C1 segment of cervical spinal cord (tissue), 14 donors: ENCODE measurements at places on chromosomes 11 and 22.
A peak's percentile ranks its signal among the peaks of the same experiment; 100 is the strongest.

- DNase-seq: peak; percentile 8
Observed at GRCh38 chr11:14422052-14422813, 63.2 kb upstream of the RRAS2 start.

- DNase-seq: no peak
Observed at GRCh38 chr11:68066742-68067141, 27.9 kb downstream of the TCIRG1 start.

DNA sequence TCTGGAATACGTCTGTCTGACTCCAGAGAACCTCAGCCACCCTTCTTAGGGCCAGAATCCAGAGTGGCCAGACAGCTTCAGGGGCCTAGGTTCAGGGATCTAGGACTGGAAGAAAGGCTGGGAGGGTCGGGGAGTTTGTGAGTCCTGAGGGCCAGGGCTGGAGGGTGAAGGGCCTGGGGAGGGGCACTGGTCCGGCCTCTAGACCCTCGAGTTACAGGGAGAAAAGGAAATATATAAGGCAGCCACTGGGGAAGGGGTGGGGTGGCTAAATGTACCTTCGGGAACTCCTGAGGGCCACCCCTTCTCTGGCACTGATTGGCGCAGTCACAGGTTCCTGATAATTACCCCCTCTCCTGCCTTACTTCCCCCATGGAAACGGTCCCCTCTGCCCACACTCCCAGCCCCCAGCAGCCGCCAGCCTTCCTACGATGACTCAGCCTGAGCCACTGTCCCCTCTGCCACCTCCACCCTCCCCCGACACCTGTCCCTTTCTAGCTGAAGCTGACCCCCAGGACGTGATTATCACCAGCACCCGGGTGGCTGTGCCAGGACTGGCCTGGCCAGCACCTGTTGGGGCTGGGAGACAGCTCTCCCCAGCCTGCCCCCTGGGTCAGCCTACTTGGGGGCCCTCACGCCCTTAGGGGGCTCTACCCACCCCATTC lies 26.4 kb downstream of the MB start:
- no peak for DNase-seq

- no peak for DNase-seq
Observed at GRCh38 chr11:65121447-65121864, 478 bp downstream of the FAU start.

- DNase-seq: no peak
Observed at GRCh38 chr11:795634-796564, 2.2 kb downstream of the SLC25A22 start.

DNA sequence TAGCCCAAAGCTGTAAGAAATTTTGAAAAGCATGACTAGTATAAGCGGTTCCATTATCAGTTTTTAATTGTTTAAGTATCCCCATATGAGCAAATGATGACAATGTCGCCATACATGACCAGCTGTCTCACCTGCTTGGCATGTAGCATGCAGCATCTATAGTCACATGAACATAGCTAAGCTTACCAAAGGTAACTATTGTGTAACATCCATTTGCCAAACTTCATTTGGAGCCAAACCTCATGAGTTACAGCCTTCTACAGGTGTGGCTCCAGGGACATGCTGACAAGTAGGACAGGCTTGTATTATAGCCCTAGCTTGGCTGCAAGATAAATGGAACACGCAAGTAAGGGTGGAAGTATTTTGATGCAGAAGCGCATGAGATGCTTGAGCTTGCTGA lies 30.4 kb downstream of the OR10A6 start:
- no peak for DNase-seq

DNA sequence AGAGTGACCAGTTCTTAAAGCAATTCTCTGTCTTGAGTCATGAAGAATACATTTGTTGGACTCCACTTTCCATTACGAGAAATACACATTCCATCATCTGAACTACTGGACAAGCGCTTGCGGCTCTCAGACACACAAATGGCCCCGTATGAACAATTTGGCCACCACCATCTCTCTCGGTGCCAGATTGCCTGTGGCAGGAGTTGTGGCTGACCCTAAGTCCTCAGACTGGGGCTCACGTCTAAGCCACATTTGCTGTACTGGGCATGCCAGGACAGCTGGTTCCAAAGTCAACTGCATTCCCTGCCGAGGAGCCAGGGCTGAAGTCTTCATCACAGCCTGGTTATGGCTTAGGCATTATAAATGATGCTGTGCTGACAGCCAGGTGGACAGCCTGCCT lies 227.5 kb downstream of the MIAT start:
- DNase-seq: no peak

DNA sequence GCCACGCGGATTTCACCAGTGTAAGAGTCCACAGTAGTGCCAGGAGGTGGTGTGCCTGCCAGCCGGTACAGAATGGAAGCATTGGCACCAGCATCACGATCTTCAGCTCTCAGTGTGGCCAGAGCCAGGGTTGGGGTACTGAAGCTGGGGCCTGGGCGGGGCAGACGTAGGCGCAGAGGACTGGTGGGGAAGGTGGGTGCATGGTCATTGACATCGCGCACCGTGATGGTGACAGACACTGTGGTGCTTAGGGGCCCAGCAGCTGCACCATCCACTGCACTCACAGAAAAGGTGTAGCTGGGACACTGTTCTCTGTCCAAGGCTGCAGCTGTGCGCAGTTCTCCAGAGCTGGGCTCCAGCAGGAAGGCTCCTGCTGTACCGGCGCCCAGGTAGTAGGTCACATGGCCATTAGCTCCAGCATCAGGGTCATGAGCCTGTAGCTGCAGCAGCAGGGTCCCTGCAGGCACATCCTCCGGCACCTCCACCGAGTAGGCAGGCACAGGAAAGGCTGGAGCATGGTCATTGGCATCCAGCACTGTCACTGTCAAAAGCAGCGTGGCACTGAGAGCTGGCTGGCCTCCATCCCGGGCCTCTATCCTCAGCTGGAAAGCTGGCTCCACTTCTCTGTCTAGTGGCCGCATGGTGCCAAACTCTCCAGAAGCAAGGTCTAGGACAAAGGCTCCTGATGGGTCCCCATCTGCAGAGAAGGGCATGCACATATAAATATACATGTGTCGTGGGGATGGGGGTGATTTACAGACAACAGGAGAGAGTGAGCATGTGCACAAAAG lies 7.9 kb upstream of the TPP1 start:
- DNase-seq: peak; percentile 18

- DNase-seq: no peak
Observed at GRCh38 chr11:117980280-117980679, 5.9 kb upstream of the IL10RA start.

GRCh38 chr11:5288108-5288905 lies 13.4 kb downstream of the OR51B4 start:
- DNase-seq: no peak

- no peak for DNase-seq
Observed at GRCh38 chr11:99352642-99353041, 331.9 kb downstream of the CNTN5 start.

DNA sequence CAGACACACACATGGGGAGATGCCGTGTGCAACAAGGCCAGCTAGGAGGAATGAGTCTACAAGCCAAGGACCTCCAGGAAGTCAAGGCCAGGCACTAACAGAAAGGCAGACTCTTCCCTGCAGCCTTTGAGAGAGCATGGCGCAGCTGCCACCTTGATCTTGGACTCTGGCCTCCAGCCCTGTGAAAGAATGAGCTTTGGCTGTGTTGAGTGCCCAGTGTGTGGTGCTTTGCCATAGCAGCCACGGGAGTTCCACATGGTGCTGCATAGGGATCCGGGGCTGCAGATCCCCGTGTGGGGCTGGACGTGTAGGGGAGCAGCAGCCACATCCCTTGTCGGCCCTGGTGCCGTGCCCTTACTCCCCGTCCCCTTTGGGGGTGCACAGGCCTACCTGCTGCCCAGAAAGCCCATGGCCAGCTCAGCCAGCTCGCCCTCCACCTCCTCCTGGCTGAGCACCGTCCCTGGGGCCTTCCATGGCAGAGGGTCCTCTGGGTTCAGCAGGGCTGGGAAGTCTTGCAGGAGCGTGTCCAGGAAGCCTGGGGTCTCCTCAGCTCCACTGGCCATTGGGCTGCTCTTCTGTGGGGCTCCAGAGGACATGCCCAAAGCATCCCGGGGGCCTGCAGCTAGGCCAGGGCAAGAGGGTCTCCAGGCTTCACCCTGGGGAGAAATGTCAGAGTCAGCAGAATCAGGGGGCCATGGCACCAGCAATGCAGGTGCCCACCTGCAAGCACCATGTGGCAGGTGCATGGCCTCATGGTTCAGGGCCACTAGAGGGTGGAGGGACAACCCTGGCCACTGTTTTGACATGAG lies 7.0 kb downstream of the PPM1F start:
- no peak for DNase-seq

DNA sequence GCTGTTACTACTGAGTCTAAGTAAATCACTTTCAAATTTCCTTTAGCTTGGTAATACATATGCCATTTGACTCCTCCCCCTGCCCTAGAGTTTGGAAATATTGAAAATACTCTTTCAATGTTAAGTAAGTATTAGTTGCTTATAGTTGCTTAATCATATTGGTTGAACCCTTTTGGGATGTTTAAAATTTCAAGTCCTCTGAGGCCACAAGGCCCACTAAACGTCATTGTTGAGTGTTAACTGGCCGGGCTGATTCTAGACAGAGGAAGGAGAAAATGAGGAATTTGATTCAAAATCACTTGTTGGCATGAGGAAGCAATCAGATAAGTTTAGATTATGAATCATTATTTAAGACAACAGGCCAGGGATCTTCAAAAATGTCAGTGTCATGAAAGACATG lies 8.5 kb downstream of the NAV2 start:
- no peak for DNase-seq

DNA sequence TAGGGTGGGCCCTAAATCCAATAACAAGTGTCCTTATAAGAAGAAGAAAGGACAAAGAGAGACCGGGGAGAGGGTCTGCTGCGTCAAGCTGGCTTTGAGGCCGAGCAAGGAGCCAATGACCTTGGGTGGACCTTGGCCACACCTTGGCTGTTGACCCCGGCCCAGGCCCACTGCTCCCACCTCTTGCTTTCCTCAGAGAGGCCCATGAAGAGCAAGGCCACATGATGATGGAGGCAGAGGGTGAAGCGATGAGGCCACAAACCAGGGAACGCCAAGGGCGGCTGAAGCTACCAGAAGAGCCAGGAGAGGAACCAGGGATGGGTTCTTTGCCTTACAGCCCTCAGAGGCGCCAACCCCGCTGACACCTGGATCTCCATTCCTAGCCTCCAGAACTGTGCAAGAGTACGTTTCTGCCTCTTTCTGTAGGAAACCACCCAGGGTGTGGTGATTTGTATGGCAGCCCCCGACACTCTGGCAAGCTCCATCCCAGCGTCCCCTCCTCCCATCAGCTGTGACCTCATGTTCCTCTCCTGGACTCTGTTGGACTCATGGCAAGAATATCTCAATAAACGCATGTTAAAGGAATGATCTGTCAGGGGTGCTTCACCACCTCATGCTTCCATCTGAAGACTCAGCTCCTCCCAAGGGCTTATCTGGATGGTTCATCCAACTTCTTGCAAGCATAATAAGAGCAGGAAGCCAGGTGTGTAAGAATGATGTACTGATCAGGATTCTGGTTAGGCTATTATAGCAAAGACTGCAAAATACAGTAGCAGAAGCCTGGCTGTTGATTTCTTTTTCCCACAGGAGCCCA lies 41.6 kb upstream of the LINC01488 start:
- no peak for DNase-seq

GRCh38 chr11:115158053-115158452 lies 346.2 kb downstream of the CADM1 start:
- no peak for DNase-seq

- DNase-seq: no peak
Observed at GRCh38 chr11:33830903-33831648, 56.8 kb upstream of the FBXO3 start.

GRCh38 chr11:29173660-29174062 lies 843.2 kb downstream of the KCNA4 start:
- no peak for DNase-seq

GRCh38 chr11:20207781-20208621 lies 47.7 kb upstream of the DBX1 start:
- DNase-seq: no peak

- DNase-seq: no peak
Observed at GRCh38 chr11:124841840-124842239, 23.4 kb upstream of the ROBO3 start.

- no peak for DNase-seq
Observed at GRCh38 chr11:114259551-114259983, 36.6 kb upstream of the NNMT start.

DNA sequence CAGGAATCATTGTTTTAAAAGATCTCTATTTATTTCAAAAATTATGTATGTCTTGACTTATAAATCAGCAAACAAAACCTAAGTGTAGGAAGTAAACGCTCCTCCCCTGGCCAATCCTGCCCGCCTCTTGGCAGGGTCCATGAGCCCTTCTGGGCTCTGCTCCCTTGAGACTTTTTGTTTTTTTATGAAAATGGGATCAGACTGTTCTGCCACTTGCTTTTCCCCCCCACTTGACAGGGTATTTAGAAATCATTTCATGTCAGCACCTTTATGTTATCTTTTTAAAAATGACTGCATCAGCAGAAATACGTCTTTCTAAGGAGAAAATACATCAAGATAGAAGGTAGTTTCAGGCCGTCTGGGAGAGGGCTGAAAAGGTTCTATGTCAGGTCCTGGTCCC lies 35.6 kb downstream of the FBLN1 start:
- peak; percentile 60 for DNase-seq

DNA sequence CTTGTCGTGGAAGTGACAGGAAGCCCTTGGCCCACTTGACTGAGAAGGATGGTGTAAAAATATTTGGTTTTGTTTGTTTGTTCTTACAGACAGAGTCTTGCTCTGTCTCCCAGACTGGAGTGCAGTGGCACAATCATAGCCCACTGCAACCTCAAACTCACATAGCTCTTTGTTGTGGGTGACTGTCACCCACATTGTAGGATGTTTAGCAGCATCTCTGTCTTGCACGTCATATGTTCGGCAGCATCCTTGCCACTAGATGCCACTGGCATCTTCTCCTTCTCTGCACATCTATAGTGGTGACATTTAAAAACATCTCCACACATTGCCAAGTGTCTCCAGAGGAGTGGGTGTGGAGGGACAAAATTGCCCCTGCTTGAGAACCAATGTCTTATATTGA lies 56.8 kb downstream of the PRR5L start:
- DNase-seq: no peak
